PC-3 (cell line): ENCODE measurements at places on chromosomes 7 and 10. TPM values are rescaled to one million over a fixed set of nuclear protein-coding genes. Genes with fewer than 3 reads are reported as not detected.

DNA sequence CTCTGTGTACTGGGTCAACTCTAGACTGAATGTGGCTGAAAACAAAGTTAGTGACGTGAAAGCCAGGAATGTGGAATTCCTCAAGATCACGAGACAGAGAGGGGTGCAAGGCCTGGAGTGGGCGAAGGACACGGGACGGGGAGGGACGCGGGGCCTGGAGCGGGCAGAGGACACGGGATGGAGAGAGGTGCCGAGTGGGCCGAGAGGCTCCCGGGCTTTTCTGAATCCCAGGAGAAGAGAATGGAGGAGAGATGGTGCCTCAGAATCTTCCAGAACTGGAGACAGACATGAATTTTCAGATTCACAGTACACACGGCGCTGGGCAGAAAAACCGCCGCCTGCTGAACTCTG is 50.6 kb upstream of the PRKAR1B start:
- DNase-seq, result no peak

GRCh38 chr10:74624501-74624900 is 201.9 kb upstream of the KAT6B start:
- no peak for DNase-seq

MMP21 gene
- total RNA-seq, result not detected in 2 replicates

DNA sequence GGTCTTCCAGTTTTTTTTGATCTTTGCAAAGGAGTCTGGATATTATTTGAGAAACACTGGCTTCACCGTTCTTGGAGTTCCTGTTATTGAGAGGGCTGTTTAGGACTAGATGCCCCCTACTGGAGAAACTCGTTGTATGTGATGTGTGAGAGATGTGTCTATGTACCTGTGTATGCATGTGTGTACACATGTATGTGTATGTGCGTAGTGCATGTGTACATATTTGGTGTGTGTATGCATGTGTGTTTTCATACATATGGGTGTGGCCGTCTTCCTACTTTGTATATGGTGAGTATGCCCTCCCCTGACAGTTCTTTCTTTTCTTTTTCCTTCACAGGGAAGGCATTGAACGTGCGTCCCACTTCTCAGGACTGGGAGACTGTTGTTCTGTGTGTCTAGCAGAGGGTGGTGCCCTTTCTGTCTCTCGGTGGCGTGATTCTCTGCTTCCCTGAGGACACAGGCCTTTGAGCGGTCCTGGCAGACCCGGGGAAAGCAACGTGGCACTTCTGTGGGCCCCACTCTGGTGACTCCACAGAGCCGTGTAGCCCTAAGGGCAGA is 3.0 kb upstream of the CALHM3 start:
- peak; percentile 69 for DNase-seq

MEOX2 gene
- total RNA-seq, result not detected in 2 replicates

TBC1D12 gene
- total RNA-seq, result 4.5 and 8.4 TPM in 2 replicates

GRCh38 chr7:152383341-152384234 is 52.2 kb downstream of the KMT2C start:
- no peak for DNase-seq

DNA sequence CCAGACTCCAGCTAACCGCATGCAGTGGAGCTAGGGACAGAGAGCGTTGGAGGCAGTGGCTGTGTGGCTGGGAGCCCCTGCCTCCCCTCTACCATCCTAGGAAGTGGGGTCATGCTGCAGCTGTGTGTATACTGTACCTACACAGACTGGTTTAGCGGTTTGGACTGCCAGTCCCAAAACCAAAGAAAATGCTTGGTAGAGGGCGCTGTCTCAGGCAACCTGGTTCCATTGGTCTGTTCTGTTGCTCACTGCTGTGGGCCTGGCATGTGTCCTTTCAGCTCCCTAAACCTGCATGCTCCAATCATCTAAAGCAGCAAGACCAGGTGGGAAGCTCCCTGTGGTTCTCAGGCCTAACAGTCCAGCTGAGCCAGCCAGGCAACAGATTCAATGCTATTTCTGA is 4.5 kb downstream of the RBP4 start:
- no peak for DNase-seq

GRCh38 chr10:58621379-58622077 is 108.9 kb downstream of the BICC1 start:
- no peak for DNase-seq

GRCh38 chr7:8208816-8209215 is 53.2 kb downstream of the ICA1 start:
- no peak for DNase-seq

AMPH gene
- not detected in 2 replicates for total RNA-seq

- no peak for DNase-seq
Measured at GRCh38 chr7:11633310-11633709, 198.7 kb downstream of the THSD7A start.

GRCh38 chr7:105680505-105681187 is 99.4 kb upstream of the EFCAB10 start:
- no peak for DNase-seq

DNA sequence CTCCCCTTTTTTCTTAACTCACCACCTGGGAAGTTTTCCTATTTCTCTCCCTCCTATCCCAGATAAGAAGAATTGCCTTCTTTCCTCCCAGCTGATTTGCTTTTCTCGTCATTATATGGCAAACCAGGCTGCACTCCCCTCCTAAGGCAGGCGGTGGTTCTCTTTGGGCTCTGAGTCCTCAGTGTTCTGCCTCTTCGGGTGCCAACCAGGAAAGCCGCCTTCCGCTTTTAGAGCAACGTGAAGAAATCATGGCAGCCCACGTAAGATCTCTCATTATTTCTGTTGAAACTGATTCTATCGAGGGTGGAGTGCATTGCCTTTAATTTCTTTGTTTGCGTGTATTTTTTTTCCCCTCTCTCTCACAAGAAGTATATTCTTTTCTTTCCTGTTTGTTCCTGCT is 141.9 kb downstream of the CUX1 start:
- DNase-seq, result no peak

DNA sequence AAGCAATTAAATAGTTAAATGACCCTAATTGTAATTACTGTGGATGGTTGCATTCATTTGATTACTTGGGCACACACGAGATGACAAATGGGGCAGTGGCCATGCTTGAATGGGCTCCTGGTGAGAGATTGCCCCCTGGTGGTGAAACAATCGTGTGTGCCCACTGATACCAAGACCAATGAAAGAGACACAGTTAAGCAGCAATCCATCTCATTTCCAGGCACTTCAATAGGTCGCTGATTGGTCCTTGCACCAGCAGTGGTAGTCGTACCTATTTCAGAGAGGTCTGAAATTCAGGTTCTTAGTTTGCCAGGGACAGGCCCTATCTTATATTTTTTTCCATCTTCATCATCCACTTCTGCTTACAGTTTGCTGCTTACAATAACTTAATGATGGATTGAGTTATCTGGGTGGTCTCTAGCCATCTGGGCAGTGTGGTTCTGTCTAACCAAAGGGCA is 8.3 kb downstream of the PCBD1 start:
- DNase-seq, result peak; percentile 95

- peak; percentile 26 for DNase-seq
Measured at GRCh38 chr7:42189535-42189934, 47.5 kb downstream of the GLI3 start.

OR2AE1 gene
- 0.18 TPM in 1 of 2 replicates, not detected in the other for total RNA-seq

CCL24 gene
- total RNA-seq, result not detected in 2 replicates

FGL2 gene
- total RNA-seq, result not detected in 2 replicates

EBLN1 gene
- not detected in 2 replicates for total RNA-seq

- no peak for DNase-seq
Measured at GRCh38 chr10:72720814-72721660, 29.1 kb downstream of the MCU start.

GRCh38 chr10:73126343-73126742 is 16.1 kb downstream of the NUDT13 start:
- peak; percentile 59 for DNase-seq

TFAM gene
- 96.8 and 121 TPM in 2 replicates for total RNA-seq

- DNase-seq, result no peak
Measured at GRCh38 chr10:51783941-51784340, 84.5 kb upstream of the CSTF2T start.

SPDYE9 gene
- not detected in 2 replicates for total RNA-seq

EFCAB10 gene
- total RNA-seq, result 0.18 TPM in 1 of 2 replicates, not detected in the other

DNA sequence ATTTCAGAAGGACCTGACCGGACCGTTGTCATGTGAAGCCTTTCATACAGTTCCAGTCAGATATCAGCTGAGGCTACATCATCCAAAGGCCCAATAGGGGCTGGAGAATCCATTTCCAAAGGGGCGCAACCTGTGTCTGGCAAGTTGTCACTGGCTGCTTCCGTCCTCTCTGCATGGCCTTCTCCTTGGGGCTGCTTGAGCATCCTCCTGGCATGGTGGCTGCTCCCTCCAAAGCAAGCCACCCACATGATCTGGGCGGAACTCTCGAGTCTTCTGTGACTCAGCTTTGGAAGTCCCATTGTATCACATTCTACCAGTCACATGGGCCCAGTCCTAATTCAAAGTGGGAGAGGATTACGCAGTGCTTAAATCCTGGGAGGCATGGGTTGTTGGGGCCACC is 207.0 kb upstream of the SHH start:
- no peak for DNase-seq

GRCh38 chr7:140031364-140031763 is 31.4 kb downstream of the PARP12 start:
- DNase-seq, result no peak

DNA sequence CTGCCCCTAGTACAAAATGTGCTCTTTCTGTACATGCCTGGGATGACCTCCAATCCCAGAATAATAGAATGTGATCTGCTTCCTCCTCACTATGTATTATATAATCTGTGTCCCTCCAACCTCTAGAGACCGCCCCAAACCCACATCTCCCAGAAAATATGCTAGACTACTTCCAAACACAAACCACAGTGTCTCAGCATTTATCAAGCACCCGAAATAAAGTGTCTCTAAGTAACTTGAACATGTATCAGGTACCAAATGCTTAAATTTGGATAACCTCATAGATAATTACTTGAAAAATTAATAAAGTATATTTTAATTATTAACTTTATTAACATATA is 16.1 kb downstream of the LYZL1 start:
- no peak for DNase-seq

SORCS1 gene
- 0.11 TPM in 1 of 2 replicates, not detected in the other for total RNA-seq

DNA sequence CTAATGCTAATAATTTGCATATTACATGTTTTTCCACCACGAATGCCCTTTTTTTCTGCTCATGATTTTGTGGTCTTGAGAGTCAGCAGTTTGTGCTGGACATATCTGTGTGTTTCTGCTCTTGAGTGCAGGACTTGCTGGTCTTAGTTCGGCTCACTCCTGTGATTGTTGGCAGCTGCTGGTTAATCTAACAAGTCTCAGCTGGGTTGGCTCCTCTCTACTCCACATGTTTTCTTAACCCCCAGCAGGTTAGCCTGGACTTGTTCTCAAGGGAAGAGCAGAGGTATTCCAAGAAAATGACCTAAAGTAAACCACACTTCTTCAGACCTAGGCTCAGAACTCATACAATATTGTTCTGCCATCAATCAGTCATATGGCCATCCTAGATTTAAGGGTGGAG is 1238.9 kb downstream of the XPNPEP1 start:
- no peak for DNase-seq

GRCh38 chr7:129750091-129750490 is 138.6 kb downstream of the NRF1 start:
- no peak for DNase-seq

PLA2G12B gene
- total RNA-seq, result not detected in 2 replicates

DNA sequence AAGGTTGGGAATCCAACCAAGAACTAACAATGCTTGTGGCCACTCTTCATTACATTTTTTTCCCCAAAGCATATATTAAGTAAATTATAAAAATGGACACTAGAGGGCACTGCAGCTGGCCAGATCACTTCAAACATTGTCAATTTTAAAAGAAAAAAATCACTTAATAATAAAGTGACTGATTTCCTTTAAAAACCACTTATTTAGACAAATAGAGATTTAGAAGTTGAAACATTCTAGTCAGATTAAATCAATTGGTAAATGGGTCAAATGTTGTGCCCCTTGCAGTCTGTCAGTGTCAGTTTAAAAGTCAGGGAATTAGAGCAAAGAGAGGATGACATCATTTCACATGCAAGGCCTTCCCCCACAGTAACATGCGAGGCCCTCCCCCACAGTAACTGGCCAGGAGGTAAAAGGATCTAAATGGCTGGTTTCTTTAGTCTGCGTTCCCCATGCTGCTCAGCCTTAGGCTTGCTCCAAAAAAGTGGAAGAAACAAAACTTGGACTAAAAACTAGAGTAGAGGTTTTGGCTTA is 177.9 kb downstream of the SKAP2 start:
- DNase-seq, result peak; percentile 63

CHAT gene
- total RNA-seq, result not detected in 2 replicates

DNA sequence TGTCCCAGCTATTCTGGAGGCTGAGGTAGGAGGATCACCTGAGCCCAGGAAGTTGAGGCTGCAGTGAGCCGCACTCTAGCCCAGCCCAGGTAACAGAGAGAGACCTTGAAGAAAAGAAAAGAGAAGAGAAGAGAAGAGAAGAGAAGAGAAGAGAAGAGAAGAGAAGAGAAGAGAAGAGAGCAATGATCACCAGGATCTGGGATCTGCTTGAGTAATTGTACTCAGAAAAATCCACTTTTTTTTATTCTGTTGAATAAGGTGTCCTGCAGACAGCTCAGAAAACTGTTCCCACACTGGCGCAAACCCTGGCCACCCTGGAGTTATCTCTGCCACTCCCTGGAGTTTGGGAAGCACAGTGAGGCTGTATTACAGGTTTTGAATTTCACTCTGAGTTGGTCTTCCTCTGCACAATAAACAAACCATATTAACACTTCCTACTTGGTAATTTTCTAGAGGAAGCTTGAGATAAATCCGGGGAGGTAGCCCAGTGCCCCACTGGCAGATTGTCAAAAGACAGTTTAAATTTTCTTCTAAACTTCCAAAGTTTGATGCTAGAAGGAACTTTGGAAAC is 9.6 kb upstream of the OAT start:
- DNase-seq, result peak; percentile 14

- no peak for DNase-seq
Measured at GRCh38 chr7:117034851-117035464, 81.7 kb downstream of the ST7 start.

- no peak for DNase-seq
Measured at GRCh38 chr10:1187855-1188557, 131.8 kb downstream of the WDR37 start.

- DNase-seq, result no peak
Measured at GRCh38 chr10:20956843-20957242, 59.7 kb upstream of the NEBL start.

DNA sequence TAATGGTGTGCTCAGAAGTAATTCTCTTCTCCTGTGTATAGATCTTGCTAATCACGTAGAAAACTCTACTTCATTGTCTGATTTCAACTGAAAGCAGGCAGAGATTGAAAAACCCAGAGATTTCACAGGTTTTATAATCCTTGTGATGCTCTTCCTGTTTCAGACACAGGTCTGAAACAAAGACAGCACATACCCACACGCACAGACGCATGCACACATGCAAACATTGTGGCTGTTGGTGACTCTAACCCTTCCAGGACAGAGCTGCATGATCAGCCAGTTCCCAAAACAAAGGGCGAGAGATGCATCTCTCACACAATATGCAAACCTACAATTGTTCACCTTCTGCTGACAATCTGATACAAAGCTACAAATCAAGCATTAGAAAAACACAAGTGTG is 11.1 kb upstream of the TFEC start:
- DNase-seq, result no peak

DNA sequence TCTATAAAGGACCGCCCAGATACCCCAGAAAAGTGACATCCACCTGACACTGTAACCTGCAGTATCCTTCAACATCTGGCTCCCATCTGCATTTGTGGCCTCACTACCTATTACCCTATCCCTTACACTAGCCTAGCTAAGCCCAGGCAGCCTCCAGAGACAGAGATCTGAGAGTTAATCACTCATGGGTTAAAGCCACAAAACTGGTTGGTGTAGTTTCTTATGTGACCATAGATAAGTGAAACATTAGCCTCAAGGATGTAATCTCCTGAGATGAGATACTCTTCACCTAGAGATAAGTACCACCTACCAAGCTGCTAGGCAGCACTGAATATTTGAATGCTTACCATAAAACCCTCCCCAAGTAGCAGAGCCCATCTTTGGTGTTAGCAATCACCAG is 35.4 kb downstream of the CTTNBP2 start:
- DNase-seq, result peak; percentile 28

GRCh38 chr7:120955577-120956149 is 5.1 kb downstream of the ING3 start:
- DNase-seq, result no peak
